ENCODE measurements at places on chromosomes 7 and 10.

DNA sequence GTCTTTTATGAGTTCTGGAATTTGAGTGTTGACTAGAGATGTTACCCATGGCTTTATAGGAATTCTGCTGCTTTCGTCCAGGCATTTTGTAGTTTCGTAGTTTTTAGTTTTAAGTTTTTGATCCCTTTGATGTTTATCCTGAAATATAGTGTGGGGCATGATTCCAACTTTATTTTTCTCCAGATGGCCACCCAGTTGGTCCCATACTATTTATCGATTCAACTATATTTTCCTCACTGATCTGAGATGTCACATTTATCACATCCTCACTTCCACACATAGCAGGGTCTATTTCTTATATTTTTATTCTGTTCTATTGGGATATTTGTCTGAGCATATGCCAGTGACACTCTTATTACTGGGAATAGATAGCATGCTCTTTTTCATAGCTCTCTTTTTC lies 33.9 kb downstream of the ADRA2A start:
- no peak for DNase-seq

GRCh38 chr7:28516390-28517172 lies 104.3 kb downstream of the CREB5 start:
- no peak for DNase-seq

DNA sequence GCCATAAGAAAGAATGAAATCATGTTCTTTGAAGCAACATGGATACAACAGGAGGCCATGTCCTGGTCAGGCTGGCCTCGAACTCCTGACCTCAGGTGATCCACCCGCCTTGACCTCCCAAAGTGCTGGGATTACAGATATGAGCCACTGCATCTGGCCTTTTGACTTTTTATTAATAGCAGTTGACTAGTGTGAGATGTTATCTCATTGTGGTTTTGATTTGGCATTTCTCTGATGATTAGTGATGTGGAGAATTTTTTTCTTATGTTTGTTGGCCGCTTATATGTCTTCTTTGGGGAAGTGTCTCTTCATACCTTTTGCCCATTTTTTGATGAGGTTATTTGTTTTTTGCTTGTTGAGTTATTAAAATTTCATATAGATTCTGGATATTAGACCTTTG lies 400.9 kb downstream of the SUGCT start:
- DNase-seq = no peak

- no peak for DNase-seq
These were observed 267.2 kb downstream of the ELFN1 start for GRCh38 chr7:1937252-1937605.

DNA sequence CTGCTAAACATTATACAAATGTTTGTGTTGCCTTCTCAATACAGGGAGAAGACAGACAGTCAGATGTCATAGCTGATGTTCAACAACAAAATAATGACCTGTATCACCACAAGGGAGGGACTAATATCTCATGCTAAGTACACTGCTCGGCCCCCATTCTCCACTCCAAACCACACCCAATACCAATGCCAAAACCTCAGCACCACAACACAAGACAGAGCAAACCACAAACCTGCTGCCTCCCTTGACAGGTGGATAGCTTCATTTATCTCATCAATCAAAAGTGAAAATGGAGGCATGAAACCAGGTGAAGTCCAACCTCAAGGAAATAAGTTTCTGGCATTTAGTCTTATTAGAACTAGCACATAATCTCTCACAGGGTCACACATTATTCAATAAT lies 109.5 kb downstream of the PARD3 start:
- no peak for DNase-seq

- DNase-seq = no peak
These were observed 95.0 kb downstream of the COL13A1 start for GRCh38 chr10:69896606-69897231.

DNA sequence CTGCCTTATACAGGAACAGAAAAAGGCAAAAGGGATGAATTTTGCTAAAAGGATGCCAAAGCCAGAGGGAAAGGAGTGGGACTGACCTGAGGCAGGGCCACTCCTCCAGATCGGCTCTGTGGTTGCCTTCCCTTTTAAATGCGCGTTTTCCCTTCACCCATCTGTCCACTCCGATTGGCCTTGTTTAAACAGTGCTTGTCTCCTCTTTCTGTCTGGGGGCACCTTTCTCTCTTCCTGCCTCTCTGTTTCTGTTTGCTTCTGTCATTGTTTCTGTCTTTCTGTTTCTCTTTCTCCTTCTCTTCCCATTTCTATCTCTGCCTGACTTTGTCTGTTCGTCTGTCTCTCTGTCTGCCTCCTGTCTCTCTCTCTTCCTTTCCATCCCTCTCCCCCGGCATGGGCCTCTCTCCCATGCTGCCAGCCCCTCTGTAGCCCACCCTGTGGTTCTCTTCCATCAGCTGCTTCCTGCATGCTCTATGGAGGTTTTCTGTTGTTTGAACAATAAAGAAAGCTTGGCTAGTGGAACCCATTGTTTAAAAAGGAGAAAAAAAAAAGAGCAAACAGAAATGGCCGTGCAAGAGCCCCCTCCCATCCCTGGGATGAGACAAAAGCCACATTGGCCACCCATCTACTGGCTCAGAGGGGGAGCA lies 29.5 kb upstream of the HSPB1 start:
- DNase-seq = no peak

DNA sequence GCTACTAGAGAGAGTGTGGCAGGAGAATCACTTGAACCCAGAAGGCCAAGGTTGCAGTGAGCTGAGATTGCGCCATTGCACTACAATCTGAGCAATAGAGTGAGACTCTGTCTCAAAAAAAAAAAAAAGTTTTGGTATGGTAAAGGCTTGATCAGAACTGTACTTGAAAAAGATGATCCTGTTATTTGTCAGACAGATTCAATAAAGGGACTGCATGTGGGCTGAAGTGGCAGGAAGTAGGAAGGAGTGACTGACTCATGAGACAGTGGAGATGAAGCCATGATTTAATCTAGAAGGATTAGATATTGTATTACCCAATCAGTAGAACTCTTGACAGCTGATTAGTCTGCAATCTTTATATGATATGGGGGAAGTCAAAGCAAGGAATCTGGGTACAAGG lies 2.7 kb upstream of the TMEM254 start:
- no peak for DNase-seq

DNA sequence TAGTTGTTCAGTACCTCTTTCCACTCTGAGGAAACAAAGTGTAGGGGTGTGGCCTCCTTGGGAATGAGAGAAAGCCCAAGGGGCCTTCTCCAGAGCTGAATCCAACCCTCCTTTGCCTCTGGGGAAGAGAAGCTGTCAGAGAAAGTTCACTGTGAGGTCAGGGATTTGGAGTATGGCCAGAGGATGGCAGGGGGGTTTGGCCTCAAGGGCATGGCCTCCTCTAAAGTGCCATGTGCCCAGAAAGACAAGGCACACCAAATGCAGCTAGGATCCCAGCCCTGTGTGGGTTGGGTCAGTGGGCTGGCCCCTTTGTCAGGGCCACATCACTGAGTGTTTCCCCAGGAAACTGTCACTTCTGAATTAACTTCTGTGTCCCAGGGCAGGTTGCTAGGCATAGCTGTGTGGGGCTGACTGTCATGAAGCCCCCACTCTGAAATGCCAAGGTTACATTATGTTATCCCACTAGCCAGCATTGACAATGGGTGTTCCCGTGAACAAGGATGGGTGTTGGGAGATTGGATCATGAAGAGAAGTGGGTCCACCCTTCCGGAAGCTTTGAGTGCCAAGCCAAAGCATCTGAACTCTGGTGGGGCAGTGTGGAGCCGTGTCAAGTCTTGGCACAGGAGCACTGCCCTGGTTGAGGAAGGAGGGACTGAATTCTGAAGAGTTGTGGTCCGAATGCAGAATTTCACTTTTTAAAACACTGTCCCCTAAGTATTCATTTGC lies 123.3 kb downstream of the ZMIZ1 start:
- DNase-seq = no peak

DNA sequence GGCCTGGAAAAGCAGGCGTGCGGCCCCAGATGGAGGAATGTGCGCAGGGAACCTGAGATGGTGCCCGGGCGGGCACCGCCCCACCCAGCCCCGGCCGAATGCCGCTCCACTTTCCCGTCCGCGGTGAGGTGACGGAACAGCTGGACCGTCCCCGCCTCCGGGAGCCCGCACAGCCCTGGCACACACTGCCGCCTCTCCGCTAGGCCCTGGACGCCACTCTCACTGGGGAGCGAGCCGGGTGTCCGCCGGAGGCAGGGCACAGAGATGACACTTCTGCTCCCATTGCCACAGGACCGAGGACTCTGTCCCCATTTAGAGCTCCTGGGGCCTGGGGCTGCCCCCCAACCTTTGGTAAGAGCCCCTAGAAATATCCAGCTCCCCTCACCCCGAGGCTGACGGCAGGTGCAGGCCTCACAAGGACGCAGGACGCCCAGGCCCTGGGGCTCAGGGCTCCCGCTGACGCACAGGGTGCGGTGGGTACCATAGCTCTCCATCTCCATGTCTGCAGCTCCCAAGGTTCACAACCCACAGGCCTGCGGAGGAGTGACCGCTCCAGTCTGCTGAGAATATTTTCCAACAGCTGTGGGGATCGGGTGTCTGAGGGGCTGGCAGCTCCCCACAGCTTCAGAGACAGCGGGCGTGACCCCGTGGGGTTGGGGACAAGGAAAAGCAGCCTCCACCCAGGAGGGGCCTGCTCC lies 52.2 kb upstream of the PDGFA start:
- DNase-seq = no peak

GRCh38 chr10:29714096-29714874 lies 79.5 kb upstream of the SVIL start:
- no peak for DNase-seq

DNA sequence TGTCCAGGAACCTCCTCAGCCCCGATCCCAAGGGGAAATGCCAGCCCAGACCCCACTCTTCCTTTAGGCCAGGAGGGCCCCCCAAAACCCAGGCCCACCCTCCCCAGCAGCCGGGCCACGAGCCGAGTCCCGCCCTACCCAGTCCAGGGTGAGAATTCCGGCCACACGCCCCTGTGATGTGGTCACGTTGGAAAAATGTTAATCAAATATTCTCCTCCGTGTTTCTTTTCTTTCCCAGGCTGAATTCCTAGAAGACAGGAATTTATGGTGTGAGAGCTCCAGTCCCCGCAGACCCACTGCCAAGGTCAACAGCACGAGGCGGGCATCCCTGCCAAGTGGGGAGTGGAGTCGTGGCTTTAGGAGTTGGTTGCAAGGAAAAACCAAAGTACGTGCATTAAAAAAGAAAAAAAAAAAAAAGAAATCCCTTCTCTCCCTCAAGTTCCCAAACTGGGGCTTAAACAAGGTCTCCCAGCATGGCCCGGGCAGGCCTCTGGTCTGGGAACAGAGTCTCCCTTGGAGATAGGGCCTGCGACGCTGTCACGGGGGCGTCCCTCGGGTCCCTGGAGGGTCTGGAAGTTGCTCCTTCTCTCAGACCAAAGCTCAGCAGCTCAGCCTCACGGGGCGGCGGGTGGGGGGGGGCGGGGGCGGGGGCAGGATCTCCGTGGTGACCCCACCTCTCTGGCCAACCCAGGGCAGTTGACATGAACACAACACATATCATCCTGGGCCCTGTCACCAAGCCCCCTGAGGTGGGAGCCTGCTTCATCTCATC lies 28.1 kb upstream of the ELN start:
- no peak for DNase-seq

DNA sequence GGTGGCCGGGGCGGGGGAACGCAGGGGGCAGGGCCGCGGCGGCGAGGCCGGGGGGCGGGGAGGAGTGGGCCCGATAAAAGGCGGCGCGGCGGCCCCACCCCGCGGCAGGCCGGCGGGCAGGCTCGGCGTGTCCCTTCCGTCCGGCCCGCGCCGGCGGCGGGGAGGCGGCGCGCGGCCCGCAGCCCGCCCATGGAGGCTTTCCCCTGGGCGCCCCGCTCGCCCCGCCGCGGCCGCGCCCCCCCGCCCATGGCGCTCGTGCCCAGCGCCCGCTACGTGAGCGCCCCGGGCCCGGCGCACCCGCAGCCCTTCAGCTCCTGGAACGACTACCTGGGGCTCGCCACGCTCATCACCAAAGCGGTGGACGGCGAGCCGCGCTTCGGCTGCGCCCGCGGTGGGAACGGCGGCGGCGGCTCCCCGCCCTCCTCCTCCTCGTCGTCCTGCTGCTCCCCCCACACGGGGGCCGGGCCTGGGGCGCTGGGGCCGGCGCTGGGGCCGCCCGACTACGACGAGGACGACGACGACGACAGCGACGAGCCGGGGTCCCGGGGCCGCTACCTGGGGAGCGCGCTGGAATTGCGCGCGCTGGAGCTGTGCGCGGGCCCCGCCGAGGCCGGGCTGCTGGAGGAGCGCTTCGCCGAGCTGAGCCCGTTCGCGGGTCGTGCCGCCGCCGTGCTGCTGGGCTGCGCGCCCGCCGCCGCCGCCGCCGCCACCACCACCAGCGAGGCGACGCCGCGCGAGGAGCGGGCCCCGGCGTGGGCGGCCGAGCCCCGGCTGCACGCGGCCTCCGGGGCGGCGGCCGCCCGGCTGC lies at the start of gene NANOS1:
Gene NANOS1, plus strand, starts transcription at position 102 of the 808 bp plus-strand sequence. Its CDS starts 88 bp downstream, at position 190.
- DNase-seq = no peak
